Lung microvascular endothelial cell (primary cell): ENCODE measurements at places on chromosomes 7 and 10. TPM values are rescaled to one million over a fixed set of nuclear protein-coding genes. Genes with fewer than 3 reads are reported as not detected.

The CLEC5A gene
- total RNA-seq: not detected in 2 replicates

The ADAMTS14 gene
- not detected in 2 replicates for total RNA-seq

The CADPS2 gene
- 44.2 and 48.0 TPM in 2 replicates for total RNA-seq

GRCh38 chr7:55498142-55498541 is 74.2 kb downstream of the VOPP1 start:
- no peak for DNase-seq

DNA sequence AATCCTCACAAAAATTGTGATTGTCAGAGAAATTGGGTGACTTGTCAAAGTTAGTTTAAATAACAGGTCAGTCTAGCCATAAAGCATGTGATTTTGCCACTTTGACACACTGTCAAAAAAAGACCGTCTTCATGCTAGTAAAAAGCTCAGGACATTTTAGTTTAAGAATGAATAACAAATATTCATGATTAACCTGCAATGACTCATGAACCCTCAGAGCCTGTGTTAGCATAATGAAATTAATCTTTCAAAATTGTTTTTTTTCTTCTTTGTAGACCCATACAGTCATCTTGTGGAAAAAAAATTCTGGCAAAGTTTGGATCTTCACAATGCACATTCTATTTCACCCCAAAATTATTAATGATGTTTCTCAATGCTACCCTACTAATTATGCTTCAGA is 255.2 kb upstream of the POT1 start:
- DNase-seq: no peak

DNA sequence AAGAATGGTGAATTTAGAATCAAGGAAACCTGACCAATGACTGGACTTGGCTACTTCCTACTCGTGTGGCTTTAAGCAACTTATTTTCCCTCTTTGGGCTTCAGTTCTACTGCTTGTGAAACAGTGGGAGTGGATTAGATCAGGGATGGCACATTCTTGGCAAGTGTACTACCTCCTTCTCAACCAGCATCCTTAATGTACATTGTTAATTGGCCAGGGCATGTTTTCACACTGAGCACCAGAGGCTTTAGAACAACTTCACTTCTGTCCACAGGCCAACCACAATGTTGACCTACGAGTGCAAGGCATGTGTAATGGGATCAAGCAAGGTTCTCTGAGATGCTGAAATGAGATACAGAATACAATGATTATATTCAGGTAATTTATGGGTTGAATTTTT is 315.3 kb downstream of the ADRA2A start:
- no peak for DNase-seq

The GPNMB gene
- under 0.01 and 0.22 TPM in 2 replicates for total RNA-seq

DNA sequence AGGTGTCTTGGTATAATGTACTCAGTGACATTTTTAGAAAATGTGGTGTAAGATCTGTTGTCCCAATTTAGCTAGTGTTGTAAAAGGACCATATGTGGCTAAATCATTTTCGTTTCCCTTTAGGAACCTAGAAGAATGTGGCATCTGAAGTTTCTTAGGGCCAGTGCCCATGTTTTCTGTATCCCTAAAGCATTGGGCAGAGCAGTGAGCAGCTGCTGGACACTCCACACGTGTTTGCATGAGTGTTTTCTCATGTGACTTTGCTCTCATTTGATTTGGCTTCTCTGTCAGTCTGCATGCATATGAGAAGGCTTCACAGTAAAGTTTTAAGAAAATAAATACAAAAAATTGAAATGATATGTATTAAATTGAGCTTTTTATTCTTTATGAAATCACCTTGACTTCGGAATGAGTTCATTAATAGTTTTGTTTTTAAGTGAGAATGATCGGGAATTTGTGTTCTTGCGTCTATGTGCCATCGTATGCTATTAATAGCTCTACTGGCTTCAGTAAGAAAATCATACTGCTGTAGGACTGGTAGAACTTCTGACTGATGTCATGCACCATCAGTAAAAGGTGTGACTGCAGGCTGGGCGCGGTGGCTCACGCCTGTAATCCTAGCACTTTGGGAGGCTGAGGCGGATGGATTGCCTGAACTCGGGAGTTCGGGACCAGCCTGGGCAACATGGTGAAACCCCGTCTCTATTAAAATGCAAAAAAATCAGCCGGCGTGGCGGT is 61.3 kb downstream of the RBM33 start:
- DNase-seq: no peak

- DNase-seq: no peak
Measured at GRCh38 chr7:43591558-43592180, 8.8 kb downstream of the STK17A start.

- DNase-seq: peak; percentile 19
Measured at GRCh38 chr10:24349379-24350001, 140.6 kb downstream of the KIAA1217 start.

DNA sequence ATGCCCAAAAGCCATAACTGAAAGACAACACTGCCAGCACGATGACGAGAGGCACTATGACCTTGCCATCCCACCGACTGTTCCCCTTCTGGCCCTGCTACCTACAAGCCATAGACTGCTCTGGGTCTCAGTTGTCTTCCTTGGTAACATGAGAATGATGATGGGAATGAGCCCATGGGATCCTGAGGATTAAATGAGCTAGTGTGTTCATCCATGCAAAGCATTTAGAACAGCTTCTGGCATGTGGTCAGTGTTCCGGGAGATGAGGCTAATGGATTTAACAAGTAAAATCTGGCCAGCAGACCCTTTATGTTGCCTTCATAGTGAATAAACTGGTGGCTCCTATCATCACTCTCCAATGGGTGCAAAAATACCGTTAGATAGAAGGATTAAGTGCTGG is 62.4 kb upstream of the WDR11 start:
- DNase-seq: no peak

- peak; percentile 49 for DNase-seq
Measured at GRCh38 chr10:51389415-51390321, 309.7 kb downstream of the CSTF2T start.

GRCh38 chr7:582931-583330 is 63.3 kb upstream of the PDGFA start:
- no peak for DNase-seq

DNA sequence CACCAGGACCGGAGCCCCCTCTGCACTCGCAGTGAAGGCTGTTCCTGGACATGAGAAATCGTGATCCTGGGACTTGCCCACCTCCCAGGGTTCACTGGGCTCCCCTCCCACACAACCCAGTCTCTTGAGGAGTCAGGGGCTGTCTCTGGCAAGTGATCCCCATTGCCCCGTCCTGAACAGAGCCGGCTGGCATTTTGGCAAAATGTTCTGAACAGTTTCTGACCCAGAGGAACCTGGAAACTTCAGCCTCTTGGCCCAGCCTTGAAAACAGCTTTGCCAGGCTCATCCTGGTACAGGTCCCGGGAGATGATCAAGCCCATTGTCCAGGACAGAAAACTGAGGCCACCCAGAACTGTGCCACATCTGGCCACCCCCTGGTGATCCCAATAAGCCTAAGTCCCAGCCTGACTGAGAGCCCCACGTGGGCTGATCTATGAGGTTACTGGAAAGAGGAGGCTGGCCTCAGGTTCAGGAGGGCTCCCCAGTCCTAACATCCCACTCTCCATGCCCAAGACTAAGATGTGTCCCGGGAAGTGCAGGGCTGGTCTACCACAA is 115.7 kb downstream of the OAT start:
- no peak for DNase-seq

The CHST3 gene
- 5.4 and 6.9 TPM in 2 replicates for total RNA-seq

The TFEC gene
- total RNA-seq: 0.20 and 1.3 TPM in 2 replicates

DNA sequence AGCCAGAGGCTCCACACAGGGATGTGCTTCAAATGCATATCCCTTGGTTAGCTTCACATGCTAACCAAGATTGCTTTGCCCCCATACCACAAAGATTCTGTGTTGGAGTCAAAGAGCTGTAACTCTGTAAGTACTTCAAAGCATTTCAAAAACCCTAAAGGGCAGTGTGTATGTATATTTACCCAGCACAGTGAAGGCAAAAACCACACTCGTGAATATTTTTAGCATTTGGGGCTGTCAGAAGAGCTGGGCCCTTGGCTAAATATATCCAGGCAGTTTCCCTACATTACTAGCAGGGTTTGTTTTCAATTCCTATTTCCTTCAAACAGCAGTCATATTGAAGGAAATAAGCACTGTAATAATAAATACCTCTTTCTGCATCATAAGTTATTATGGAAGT is 84.2 kb upstream of the STEAP1B start:
- DNase-seq: no peak

The SFXN2 gene
- total RNA-seq: 2.8 and 5.0 TPM in 2 replicates

The STRIP2 gene
- total RNA-seq: 1.8 and 2.6 TPM in 2 replicates

- DNase-seq: no peak
Measured at GRCh38 chr10:60937784-60938654, 6.0 kb downstream of the RHOBTB1 start.

The LDB3 gene
- total RNA-seq: not detected in 2 replicates

GRCh38 chr7:152054367-152055230 is 29.1 kb downstream of the GALNT11 start:
- DNase-seq: peak; percentile 38

DNA sequence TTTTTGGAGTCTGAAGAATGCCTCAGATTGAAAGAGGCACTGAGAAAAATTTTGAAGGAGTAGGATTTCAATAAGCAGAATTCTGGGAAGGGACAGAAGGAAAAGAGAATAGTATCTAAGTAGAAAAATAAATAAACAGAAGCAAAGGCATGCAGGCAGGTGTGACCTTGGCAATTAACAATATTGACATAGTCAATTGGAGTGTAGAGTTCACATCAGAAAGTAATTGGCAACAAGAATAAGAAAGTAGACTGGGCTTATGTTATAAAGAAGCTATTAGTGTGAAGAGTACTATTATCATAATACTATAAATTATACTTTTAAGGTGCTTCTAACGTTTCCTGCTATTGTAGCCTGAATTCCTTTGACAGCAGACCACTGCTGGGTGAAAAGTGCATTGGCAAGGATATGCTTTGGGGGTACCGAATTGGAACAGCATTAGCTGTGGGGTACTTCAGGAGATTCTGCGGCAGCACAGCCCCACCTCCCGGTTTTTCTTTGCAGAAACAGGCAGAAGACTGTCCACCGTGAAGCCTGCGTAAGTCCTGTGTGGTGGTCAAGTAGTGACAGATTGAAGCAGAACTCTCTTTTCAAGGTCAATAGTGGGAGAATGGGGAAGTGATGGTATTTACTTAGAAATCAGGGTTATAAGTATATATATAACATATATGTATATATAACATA is 357.0 kb downstream of the THSD7A start:
- DNase-seq: no peak

GRCh38 chr7:14995774-14996173 is 93.2 kb upstream of the DGKB start:
- no peak for DNase-seq

The MACROH2A2 gene
- total RNA-seq: under 0.01 TPM in 1 of 2 replicates, not detected in the other

The ZNF282 gene
- 20.9 and 21.4 TPM in 2 replicates for total RNA-seq

The FAS gene
- total RNA-seq: 2.4 and 10.7 TPM in 2 replicates

DNA sequence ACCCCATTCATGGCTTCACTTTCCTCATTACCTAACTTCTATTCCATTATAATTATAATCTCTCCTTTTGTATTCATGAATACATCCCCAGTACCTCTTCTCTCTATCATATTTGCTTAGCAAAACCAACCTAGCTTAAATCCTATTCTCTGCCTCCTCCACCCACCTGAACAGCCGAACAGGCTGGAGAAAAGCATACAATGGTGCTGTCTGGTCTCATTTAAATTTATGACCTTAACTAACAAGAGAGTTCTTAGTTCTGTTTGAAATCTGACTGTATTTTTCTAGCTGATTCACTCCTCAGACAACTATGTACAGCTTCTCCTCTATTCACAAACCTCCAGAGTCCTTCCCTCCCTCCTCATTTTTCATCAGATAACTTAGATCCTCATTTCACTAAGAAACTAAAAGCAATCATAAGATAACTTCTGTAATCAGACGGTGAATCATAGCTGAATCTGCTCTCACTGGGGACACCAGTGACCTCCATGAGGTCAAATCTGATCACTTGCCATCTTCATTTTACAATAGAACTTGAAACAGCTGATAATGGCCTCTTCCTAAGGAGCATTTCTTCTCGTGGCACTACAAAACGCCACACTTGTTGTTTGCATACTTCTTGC is 233.9 kb upstream of the AOAH start:
- no peak for DNase-seq

GRCh38 chr10:113576852-113577251 is 24.0 kb downstream of the HABP2 start:
- peak; percentile 53 for DNase-seq

DNA sequence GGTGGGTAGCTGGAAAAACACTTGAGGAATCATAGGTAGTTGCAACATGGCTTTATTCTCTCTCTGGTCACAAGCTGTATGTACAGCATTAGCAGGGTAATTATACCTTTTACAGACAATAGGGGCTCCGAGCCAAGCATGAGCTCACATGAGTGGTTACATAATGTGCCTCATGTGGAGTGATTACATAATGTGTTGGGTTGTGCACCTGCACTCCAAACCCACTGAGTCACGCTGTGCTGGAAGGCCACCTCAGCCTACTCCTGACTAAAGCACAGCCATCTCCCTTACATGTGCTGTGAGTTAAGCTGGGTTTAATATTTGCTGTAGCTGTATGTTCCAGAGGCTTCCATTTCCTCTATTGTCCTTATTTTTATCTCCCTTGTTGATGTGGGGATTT is 348.7 kb upstream of the SEMA3C start:
- DNase-seq: peak; percentile 76

DNA sequence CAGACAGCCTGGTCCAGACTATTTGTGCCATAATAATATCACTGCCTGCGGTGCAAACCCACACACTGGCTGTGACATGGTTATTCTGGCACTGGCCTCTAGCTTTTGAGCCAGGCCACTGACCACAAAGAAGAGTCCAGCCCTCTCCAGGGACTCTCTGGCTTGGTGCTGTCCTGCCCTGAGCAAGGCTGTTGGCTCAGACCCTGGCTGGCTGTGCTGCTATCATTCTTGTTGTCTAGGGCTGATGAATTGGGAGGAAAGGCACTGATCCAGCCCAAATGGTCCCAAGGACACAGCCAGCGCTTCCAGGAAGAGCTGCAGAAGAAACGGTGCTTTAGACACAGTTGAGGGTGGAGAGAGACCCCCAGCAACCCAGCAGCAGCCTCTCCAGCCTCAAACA is 80.8 kb downstream of the TMEM130 start:
- DNase-seq: no peak

GRCh38 chr10:72898616-72899015 is 5.1 kb downstream of the OIT3 start:
- DNase-seq: no peak

DNA sequence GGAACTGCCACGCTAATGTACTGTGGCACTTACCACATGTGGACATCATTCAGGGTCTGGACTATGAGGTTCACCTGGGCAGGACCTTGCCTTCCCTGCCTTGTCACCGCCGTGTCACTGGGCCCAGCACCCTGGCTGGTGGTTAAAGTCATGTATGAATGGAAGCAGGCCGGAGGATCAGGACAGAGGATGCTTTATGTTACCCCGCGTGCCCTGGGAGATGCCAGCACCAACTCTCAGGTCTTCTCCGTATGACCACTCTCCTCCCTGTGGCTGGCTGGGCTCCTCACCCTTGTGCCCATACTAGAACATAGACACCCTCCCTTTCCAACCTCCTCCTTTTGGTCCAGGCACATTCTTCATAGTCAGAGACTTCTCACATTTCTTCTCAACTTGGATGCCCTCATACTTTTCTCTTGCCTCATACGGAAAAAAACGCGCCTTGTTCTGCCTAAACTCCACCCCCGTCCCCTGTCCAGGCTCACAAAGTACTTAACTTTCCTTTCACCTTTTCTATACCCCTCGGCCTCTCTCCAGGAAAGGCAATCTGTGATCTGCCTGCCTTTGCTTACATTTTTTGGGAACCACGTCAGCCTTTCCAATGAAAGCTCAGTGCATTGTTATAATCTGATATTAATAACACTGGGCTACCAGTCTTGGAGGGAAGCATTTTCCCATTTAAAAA is 240.0 kb downstream of the TEX36 start:
- no peak for DNase-seq
